ENCODE measurements at places on chromosomes 16 and 17. TPM values are rescaled to one million over a fixed set of nuclear protein-coding genes. Genes with fewer than 3 reads are reported as not detected.

The CD300H gene
- total RNA-seq: not detected

The ENPP7 gene
- total RNA-seq: not detected

The MYH2 gene
- total RNA-seq: not detected

The BAHCC1 gene
- total RNA-seq: 31.3 TPM

The PRPF8 gene
- total RNA-seq: 183 TPM

The GRB7 gene
- total RNA-seq: not detected

The GDPD1 gene
- 40.7 TPM for total RNA-seq

The CES1 gene
- 0.63 TPM for total RNA-seq

The AHSP gene
- total RNA-seq: 45.7 TPM

The RPA1 gene
- total RNA-seq: 16.0 TPM

The PERCC1 gene
- total RNA-seq: not detected

The CA5A gene
- not detected for total RNA-seq
